H1 (cell line): ENCODE measurements at places on chromosomes 3 and 15.

DNA sequence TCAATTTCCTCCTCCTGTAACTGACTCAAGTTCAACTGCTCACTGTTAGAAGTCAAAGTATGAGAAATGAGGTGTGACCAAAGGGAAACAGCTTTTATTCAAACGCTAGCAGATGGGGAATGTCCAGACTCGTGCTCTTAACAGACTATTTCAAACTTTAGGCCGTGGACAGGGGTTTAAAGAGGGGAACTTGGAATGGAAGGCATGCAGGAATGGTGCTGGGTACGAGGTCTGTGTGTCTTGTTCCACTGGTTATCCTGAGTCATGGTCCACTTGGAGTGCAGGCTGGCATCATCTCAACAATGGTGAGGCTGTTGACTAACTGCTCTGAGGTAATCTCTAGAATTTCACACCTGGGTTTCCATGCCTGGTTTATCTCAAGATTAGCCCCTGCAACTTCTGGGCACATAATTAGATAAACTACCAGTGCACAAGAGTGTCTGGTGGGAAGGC lies 22.9 kb upstream of the DNAAF4 start:
- DNase-seq = no peak

- no peak for DNase-seq
Observed at GRCh38 chr3:71136276-71136675, 447.3 kb downstream of the FOXP1 start.

DNA sequence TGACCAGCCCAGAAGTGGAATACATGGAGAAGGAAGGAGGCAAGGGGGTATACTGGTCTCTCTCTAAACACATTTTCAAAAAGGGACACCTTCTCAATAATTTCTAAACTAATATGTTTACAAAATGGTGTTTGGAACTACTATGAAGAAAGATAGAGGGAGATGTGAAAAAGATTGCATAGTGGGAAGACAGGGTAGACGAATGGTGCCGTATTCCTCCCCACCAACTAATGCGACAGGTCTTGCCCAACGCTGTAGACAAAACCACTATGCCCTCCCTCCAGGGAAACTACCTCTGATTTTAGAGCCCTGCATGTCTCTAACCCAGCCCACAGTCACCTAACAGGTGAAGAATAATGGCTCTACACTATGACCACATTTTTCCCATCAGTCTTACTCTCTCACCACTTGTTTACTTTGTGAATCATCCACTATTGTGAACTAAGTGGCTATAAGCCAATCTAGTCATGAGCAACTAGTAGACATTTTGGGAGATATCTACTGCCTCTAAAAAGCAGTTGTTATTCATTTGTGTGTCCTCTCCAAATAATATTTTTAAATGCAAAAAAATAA lies 108.2 kb upstream of the UBE2E2 start:
- DNase-seq = no peak

DNA sequence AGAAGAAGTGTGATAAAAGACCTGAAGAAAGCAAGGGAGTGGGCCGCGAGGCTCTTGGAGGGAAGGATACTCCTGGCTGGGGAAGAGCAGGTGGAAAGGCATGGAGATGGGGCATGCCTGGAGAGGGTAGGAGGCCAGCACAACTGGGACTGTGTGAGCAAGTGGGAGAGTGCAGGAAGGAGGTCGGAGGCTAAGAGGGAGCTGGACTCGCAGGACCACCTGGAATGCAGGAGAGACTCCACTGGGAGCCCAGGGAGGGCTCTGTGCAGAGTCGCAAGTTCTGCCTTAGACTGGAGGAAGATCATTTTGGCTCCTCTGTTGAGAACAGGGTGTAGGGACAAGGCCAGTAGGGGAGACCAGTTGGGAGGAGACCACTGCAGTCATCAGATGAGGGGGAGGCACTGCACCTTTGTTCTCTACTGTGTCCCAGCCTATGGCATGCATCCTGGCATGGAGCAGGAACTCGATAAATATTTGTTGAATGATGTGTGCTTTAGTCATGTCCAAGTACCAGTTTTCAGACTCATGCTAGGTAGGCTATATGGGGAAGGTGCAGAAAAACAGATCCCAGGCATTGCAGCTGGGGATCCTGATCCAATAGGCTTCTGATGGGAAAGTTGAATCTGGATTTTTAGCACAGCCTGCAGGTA lies 13.7 kb downstream of the FAM107A start:
- DNase-seq = no peak

GRCh38 chr3:18351069-18351628 lies 74.0 kb downstream of the SATB1 start:
- DNase-seq = no peak

DNA sequence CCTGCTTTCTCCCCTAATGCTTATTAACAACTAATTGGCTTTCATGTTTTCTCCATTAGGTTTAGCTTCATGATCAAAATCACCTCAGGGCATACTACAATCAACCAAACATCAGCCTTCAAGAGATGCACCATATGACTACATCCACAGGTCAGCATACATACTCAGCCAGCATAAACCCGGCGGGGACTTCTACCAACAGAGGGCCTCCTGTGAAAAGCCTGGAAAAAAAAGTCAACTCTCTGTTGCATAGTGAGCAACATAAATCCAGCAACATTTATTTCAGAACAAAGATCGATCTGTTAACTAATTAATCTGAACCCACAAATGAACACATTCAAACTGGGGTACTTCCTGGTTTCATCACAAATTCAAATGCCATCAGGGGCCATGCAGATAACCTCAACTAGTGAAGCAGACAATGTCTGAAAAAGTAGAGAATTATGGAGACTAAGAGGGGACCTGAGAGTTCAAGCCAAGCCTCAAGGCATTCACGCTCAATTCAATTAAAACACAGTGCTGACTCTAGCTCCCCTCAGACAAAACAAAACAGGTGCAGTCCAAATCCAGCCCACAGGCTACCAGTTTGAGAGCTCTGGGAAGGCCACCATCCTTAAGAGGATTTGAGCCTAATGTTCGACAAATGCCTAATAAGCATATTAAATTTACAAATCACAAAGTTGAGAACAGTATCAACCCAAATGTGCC lies 124.5 kb downstream of the MAGI1 start:
- DNase-seq = no peak

DNA sequence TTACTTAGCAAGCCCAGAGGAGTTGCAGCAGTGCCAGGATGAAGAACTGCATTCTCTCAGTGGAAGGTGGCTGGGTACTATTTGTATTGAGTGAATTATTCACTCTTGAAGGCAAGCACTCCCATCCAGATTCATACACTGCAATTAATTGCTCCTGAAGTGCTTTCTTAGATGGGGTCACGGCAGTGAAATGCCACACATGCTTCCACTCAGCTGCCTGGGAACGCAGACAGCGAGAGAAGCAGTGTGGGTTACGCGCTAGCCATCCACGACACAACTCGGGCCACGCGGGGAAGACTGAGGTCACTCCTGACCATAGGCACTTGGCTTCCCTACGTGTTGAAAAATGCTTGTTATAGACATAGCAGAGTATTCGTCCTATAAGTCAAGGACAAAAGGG lies 30.8 kb upstream of the LMCD1 start:
- DNase-seq = no peak

- no peak for DNase-seq
Observed at GRCh38 chr3:13364602-13365271, 55.4 kb downstream of the NUP210 start.

GRCh38 chr15:83571820-83572707 lies 81.9 kb upstream of the ADAMTSL3 start:
- no peak for DNase-seq

DNA sequence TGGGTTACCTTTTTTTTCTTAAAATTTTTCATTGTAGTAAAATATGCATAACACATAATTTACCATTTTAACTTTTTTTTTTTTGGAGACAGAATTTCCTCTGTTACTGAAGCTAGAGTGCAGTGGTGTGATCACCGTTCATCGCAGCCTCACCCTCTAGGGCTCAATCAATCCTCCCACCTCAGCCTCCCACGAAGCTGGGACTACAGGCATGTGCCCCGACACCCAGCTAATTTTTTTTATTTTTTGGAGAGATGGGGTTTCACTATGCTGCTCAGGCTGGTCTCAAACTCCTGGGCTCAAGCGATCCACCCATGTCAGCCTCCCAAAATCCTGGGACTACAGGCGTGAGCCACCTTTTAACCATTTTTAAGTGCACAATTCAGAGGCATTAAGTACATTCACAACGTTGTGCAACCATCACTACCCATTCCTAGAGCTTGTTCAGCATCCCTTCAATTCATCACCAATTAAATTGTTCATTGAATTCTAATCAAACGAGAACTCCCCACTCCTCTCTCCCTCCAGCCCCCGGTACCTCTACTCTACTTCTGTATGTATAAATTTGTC lies 44.6 kb downstream of the BHLHE40 start:
- DNase-seq = no peak

DNA sequence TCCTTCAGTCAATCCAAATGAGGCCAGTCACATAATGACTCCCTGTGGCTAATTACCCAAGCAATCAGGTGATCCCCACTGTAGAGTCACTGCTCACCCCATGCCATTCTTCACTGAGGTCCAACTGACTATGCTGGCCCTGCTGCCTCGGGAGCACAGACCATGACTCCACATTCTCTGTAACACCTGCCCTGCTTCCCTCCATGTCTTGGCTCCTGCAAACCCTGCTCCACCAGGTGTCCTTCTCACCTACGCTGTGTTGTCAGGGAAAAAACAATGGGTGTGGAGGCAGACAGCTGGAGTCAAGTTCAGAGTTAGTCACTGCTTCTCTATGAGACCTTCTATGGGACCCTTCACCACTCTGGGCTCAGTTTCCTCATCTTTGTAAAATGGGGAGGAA lies 6.1 kb upstream of the SFMBT1 start:
- DNase-seq = no peak

- no peak for DNase-seq
Observed at GRCh38 chr15:90599644-90600043, 69.9 kb downstream of the CRTC3 start.

DNA sequence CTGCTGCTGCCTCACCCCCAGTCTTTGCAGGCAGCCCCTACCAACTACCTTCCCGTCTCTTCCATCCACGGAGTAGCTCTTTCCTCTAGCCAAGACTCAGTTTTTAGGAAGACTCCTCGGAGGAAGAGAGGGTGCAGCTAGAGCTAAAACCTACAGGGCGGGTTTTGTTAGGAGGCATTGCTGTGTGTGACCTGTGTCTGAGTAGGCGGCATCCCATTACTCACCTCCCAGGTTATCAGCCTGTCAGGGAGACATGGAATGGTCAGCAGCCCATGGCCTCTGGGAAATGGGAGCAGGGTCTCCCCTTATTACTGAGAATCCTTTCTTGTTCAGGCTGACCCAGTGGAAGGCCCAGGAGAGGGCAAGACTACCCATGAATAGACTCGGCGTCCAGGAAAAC lies 43.8 kb upstream of the FGD5 start:
- DNase-seq = peak; percentile 43

- no peak for DNase-seq
Observed at GRCh38 chr15:25936004-25936403, 72.9 kb upstream of the ATP10A start.

DNA sequence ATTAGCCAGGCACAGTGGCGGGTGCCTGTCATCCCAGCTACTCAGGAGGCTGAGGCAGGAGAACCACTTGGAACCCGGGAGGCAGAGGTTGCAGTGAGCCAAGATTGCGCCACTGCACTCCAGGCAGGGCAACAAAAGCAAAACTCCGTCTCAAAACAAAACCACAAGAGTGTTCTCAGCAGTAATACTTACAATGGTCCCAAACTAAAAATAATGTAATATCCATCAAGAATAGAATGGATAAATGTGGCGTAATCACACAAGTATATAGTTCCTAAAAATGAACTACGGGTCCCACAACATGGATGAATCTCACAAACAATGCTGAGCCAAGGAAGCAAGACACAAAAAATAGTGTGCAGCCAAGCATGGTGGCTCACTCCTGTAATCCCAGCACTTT lies 39.2 kb downstream of the STAG1 start:
- DNase-seq = no peak
